Activated T-helper 1 cell treated with anti-CD3 and anti-CD28 coated beads, Interleukin-2, amount 50 U/mL, for 16 hours (primary cell): ENCODE measurements at places on chromosomes 1 and 21.

DNA sequence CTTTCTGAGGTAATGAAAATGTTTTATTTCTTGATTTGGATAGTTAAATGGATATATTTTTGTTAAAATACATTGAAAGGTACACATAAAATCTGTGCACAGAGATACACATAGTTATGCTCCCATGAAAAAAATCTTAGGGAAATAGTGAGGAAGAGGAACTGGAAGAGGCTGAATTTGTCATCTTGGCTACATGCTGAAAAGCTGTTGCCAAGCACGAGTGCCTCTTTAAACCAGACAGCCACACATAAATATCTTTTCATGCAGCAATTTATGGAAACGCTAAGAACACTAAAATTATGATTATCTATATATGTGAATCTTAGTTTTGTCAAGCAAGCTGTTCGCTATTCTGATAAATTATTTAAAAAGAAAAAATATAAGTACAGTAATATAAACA lies 12.8 kb upstream of the ADAR start:
- DNase-seq, result no peak

GRCh38 chr1:175332515-175332914 lies 139.9 kb upstream of the KIAA0040 start:
- no peak for DNase-seq

DNA sequence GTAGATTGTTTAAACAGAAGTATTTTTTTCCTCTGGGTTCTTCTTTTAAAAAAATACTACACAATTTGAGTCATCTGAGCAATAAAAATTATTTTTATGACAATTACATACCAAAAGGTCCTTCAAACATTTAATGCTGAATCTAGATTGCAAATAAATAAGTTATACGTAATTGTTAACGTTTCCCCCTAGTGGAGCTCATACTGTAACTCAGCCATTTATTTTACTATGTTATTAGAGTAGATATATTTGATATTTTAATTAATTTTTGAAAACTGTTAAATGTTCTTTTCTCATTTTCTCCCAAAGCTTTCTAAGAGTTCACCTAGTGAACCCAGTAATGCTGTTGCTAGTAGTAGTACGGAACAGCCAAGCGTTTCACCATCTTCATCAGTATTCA lies 33.5 kb downstream of the ZMYM1 start:
- no peak for DNase-seq

DNA sequence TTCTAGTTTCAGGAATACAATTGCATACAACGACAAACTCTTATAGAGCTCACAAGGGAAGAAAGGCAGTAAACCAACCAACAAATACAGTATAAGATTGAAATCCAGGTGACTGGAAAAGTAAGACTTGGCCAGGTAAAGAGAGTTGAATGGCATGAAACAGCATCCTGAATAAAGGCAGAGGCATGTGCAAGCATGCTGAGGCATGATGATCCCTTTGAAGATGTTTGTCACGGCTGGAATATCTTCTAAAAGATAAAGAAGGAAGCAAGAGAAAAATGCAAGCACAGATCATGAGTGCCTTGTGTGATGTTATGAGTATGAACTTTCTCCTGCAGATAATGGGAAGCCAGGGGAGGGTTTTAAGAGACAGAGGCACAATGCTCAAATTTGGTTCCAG lies 83.3 kb upstream of the SPATA6 start:
- no peak for DNase-seq

GRCh38 chr1:40404670-40405462 lies 31.3 kb downstream of the SMAP2 start:
- DNase-seq, result no peak

DNA sequence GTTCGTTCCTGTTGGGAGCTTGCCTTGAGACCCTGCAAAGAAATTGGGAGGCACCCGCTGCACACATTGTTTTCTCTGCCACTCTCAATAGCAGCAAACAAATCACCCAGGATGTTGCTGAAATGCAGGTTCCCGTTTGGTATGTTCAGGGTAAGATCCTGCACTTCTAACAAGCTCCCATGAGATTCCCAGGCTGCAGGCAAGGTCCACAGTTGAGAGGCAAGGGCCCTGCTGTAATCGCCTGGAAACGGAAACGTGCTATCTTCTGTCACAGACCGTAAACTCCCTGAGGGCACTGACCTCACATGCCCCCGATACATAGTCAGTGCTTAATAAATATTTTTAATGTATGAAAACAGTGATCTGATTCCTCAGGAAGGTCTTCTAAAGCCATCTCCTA lies 37.8 kb downstream of the XCL1 start:
- no peak for DNase-seq

GRCh38 chr1:176699821-176700220 lies 236.8 kb downstream of the PAPPA2 start:
- no peak for DNase-seq

DNA sequence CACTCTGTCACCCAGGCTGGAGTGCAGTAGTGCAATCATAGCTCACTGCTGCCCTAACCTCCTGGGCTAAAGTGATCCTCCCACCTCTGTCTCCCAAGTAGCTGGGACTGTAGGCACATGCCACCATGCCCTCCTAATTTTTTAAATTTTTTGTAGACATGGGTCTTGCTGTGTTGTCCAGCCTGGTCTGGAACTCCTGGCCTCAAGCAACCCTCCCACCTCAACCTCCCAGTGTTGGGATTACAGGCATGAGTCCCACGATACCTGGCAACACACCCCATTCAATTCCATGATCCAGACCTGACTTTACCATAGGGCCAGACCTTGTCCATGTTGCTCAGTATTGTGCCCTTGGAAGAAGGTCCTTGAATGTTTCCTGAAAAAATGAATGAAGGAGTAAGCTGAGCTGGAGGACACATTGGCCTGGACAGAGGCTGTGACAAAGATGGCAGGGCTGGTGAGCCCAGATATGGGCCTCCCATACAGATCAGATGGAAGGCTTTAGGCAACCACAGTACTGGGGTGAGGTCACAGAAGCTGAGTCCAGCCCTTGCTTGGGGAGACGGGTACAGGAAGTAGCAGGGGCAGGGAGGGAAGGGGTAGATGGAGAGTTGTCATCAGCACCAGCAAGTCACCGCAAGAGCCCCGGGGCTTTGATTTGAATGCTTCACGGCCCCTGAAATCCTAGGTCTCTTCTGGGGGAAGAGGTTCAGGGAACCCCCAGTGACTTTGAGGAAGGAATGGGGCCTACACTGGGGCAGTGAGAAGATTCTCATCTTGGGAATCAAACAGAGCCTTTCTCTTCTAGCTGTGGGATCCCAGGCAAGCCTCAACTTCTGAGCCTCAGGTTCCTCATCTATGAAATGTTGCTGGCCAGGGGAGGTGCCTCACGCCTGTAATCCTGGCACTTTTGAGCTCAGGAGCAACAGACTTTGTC lies 40.1 kb upstream of the DMBX1 start:
- DNase-seq, result no peak

DNA sequence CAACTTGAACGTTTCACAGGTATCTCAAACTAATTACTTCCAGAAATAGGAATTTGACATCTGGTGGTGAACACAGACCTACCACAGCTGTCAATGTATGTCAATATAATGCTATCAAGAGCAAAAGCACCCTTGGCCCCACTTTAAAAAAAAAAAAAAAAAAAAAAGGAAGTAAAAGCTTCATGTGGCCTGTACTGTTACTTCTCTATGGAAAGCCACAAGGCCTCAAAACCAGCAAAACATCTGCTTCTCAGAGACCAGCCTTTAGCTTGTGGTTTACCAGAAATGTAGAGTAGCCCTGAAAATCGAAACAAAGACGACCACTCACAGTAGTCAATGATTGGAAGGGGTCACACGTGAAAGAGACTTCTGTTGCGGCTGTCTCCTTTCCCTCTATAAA lies 109.6 kb downstream of the SLC45A1 start:
- no peak for DNase-seq

GRCh38 chr1:108691128-108691941 lies 775 bp upstream of the PRPF38B start:
- DNase-seq, result no peak

DNA sequence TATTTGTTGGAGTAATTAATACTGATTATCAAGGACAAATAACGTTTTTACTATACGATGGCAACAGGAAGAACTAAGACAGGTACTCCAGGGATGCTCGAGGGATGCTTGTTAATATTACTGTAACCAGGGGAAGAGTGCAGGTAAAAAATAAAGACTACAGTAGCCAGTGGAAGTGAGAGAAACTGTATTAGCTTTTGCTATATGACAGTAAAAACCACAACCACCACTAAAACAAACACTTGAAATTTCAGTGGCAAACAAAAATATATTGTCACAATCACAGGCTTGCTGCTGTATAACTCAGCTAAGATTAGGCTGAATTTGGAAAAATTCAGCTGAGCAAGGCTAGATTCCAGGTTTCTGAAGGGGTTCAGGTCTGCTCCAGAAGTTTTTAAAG lies 812.6 kb upstream of the ADGRL4 start:
- DNase-seq, result no peak

DNA sequence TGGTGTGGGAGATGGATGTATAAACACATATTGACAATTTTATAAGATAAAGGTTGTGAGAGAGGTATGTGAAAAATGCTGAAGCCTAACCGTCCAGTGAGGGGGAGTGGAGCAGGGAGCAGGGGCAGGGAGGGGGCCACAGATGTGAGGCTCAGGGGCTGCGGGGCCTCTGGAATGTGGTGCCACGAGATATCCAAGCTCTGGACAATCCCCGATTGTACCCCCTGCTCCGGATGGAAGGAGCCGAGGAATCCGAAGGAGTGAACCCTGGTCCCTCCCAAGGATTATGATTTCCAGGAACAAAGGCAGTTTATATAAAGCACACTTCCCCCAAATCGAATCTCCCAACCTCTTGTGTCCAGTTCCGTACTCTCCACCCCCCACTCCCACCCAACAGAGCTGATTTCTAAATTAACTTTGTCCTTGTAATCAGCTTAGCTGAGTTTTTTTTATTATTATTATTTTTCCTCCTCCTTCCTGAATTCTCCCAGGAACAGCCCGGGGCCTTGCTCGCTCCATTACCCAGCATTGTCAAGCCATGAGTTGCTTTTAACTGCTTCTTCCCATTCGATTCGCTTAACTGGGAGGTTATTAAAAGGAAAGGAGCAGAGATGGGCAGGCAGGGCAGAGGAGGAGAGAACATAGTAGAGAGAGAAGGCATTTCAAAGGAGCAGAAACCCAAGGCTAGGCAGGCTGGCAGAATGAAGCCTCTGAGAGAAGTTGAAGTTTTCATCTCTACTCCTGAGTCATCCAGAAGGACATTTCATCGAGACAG lies 9.4 kb downstream of the KIRREL1 start:
- DNase-seq, result no peak

DNA sequence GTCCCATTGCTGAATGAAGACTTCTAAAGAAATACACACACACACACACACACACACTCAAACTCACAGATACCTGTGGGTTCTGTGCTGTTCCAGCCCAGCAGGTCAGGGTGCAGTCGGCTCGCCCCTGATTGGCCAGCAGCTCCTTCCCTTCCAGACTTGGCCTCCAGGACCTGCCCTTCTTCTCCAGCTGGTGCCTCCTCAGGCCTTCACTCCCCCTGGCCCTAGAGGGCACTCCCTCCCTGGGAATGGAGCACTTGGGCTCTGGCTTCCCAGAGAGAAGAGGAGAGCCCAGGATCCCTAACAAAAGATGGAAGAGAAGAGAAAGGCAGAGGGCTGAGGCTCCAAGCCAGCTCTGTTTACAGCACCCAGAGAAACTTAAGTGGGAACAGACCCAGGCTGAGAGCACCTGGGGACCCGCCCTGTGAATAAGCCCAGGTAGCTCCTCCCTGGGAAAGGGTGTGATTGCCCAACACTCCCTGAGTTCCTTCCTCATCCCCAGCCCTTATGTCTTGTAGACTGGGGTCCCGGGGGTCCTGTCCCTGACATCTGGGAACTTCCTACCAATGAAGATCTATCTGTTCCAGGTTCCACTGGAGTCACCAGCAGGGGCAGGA lies at the start of gene PGLYRP3:
Gene PGLYRP3 (minus strand): TSS at position 383 of the 617 bp plus-strand sequence. CDS start 2,287 bp downstream, outside the sequence.
- DNase-seq, result no peak

DNA sequence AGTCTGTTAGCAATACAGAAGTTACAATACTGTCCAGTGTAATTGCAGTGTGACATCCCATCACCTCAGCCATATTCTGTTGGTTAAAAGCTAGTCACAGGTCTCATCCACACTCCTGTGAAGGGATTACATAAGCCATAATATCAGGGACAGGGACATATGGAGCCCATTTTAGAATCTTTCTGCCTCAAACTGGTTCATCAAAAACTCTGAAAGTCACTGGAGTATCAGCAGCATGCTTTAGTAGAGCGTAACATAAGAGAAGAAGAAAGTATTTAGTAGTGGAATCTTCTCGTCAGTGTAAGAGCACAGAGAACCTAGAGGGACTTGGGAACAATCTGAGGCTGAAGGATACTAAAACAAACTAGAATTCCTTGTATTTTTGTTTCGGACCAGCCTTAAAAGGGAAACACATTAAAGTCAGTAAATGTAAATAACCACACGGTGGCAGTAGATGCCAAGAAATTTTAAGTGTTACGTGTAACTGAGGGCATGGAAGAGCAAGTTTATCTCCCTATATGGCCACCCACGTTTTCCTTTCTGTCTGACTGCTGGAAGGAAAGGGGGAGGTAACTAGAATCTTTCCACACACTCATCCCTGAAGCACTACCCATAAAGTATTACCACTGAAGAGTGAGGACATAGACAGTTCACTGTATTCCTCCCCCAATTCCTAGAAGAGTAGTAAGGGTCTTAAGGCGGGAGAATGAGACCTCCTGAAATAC lies 41.6 kb upstream of the AGL start:
- DNase-seq, result no peak

GRCh38 chr1:211762206-211762605 lies 68.4 kb downstream of the LPGAT1 start:
- DNase-seq, result no peak

- no peak for DNase-seq
These were observed 135.7 kb upstream of the SLC45A1 start for GRCh38 chr1:8182034-8182761.

DNA sequence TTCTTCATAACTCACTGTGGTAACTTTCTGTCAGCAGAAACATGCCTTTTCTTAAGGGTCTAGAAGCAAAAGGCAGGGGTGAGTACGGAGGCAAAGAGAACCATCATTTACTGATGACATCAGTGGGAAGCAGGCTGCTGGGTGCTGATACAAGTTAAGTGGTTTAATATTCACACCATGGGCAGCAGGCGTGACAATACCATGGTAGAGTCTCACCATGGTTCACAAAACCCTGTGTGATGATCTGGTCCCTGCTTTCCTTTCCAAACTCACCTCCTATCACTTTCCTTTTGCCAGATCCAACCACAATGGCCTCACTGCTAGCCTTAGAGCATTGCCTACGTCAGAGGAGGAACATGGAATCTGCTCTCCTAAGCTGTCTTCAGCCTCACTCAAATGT lies 8.7 kb downstream of the MAB21L3 start:
- DNase-seq, result no peak

GRCh38 chr1:27682351-27682944 lies 10.5 kb upstream of the IFI6 start:
- no peak for DNase-seq

- DNase-seq, result no peak
These were observed 10.3 kb downstream of the OR13G1 start for GRCh38 chr1:247669225-247669624.

DNA sequence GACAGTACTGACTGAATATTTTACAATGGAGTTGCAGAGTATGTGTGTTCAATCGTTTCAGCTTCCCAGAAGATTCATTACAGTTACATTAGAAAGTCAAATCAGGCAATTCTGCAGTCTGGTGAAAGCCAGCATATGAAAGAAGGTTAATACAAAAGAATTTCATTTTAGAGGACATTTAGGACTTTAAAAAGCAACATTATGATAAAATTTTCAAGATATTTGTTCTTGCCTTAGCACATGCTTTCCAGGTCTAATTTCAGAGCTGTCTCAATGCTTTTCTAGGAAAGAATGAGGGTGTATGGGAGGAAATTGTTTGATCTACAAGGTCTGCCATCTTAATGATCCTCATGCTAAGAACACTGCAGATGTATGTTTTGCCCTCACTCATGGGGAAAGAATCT lies 63.2 kb downstream of the RERE start:
- no peak for DNase-seq

GRCh38 chr1:87279966-87280535 lies 48.6 kb upstream of the LMO4 start:
- no peak for DNase-seq
